ENCODE measurements at places on chromosomes 5 and 9.

GRCh38 chr9:110763568-110763967, 95.0 kb downstream of the MUSK start:
- no peak for DNase-seq

- peak; percentile 5 for DNase-seq
Observed at GRCh38 chr5:148457183-148457620, 73.4 kb downstream of the FBXO38 start.

- DNase-seq: no peak
Observed at GRCh38 chr5:37938076-37938852, 98.4 kb upstream of the GDNF start.

DNA sequence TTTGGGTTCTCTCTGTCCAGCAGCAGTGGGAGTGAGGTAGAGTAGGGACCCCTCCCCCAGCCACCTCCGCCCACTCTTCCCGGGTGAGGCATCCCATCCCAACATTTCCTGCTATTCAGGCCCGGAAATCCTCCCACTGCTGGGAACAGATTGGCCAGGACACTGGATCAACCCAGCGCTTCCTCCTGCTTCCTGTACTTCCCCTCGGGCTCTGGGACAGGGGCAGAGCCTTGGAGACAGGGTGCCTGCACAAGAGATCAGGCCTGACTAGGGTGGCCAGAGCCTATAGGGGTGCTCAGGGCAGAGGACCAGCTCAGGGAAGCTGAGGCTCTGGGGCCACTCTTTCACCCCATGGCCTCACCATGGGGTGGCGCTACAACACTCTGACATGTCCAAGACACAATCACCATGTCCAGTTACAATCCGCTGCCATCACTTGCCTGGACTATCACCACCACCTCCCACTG, 14.5 kb downstream of the SH2D3C start:
- peak; percentile 56 for DNase-seq

- no peak for DNase-seq
Observed at GRCh38 chr5:136814619-136815378, 449.5 kb upstream of the TRPC7 start.

- DNase-seq: no peak
Observed at GRCh38 chr5:153236319-153236718, 254.2 kb upstream of the GRIA1 start.

- DNase-seq: no peak
Observed at GRCh38 chr5:18314192-18314778, 680.0 kb downstream of the TAF11L14 start.

- peak; percentile 91 for DNase-seq
Observed at GRCh38 chr9:137302118-137302448, at the start of gene NRARP. TSS of gene NRARP (minus strand) at chr9:137302271. CDS start at chr9:137301928, 343 bp downstream.

- no peak for DNase-seq
Observed at GRCh38 chr5:151664694-151665585, 21.8 kb downstream of the SPARC start.

DNA sequence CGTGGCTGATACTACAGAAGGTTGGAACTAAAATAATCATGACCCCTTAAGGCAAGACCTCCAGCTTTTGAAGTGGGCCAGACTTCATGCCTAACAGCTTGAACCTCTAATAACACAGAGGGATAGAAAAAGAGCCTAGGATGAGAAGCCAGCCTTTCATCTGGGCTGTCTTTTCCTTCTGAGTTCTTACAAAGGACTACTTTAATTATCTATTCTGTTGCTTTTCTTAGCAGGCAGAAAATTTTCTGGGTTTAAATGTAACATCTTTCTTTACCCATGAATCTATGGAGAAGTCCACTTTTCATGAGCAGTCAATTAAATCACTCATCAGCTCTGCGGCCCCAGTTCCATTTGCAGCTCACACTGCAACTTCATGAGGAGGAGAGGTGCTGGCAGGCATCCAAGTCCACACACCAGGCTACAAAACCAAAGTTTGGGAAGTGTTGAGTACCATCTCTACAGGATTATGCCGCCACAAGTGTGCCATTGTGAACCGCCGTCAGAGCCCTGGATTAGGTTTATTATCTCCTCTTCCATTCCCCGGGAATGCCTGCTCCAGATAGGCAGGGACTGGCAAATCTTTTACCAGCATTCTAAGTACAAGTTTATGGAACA, 192.0 kb downstream of the TLE4 start:
- DNase-seq: no peak

DNA sequence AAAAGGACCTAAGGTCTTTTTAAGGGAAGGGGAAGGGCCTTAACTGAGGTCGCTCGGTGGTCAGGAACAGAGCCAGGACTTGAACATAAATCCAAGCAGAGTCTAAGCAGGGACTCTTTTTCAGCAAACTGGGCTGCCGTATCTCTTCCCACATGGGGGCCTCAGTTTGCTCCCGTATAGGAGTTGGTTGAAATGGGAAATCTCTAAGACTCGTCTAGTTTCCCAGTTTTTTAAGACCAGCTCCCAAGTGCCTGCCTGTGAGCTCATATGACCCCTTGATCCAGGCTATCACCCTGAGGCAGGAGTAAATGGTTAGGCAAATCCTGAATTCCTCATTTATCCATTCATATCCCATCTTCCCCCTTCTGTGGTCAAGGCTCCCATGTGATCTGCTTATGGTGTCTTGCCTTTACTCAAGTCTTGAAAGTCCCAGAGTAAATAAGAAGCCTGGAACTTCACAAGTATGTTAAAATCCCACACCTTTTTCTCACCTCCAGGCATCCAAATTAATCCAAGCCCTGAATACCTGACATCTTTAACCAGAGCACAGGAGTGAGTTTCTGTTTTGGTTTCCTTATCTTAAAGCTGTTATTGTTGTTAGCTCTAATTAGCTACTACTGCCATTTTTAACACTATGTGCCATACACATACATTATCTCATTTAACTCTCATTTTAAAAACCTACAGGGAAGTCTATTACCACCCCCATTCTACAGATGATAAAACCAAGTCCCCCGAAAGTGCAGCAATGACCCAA, 3.0 kb downstream of the ARSI start:
- DNase-seq: no peak

- no peak for DNase-seq
Observed at GRCh38 chr9:122134822-122135528, 24.6 kb downstream of the NDUFA8 start.

DNA sequence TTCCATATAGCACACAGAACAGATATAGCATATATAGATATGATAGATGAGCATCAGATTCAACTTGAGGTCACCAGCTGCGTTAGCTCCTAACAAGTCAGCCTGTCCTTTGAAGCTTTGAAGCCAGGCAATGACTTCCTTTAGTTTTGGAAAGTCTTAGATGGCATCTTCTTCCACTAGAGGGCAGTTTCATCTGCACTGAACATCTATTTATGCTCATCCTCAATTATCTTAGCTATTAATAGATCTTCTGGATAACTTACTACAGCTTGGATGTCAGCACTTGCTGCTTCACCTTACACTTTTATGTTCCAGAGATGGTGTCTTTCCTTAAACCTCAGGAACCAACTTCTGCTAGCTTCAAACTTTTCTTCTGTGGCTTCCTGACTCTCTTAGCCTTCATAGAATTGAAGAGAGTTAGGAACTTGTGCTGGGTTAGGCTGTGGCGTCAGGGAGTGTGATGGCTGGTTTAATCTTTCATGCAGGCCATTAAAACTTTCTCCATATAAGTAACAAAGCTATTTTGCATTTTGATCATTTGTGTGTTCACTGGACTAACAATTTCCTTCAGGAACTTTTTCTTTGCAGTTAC, 1401.4 kb downstream of the EFNA5 start:
- DNase-seq: no peak

- DNase-seq: no peak
Observed at GRCh38 chr9:5953743-5954707, 61.4 kb downstream of the RANBP6 start.

DNA sequence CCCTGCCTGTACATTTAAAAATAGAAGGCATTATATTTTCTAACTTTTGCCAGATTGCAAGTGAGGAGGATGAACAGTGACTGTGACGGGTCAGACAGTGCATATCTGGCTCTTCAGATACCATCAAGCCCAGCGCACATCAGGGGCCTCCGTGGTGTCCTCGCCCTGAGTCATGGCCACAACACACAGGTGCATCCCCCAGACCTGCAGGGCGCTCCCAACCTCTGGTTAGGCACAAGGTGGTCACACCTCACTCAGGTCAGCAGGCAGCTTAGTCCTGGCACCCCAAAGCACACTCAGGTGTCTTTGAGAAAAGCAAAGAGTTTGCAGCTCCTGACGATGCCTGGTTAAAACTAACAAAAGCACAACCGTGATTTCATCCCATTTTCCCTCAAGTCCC, 28.6 kb downstream of the IRX2 start:
- DNase-seq: no peak

- no peak for DNase-seq
Observed at GRCh38 chr9:71245651-71246050, 124.2 kb upstream of the TRPM3 start.

GRCh38 chr5:1319436-1320256, 24.8 kb upstream of the TERT start:
- DNase-seq: no peak

- DNase-seq: peak; percentile 59
Observed at GRCh38 chr9:124254261-124254682, 3.5 kb upstream of the NEK6 start.

DNA sequence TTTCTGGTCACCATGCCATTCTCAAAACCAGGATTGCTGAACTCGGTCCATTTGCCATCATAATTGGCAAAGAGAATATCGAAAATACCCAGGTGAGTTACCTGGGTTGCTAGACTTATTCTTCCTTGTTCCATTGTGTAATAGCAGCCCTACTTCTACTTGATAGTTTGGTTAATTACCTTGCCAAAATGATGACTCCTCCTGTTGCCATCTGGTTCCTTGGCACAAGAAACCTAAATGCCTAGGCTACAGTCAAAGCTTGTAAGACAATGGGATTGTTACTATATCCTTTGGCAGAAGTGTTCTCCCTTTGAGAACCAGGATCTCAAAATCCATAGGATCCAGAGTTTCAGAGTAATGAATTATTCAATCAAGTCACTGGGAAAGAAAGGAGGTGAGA, 373.2 kb upstream of the ACTBL2 start:
- no peak for DNase-seq

- no peak for DNase-seq
Observed at GRCh38 chr9:136824496-136825225, 16.9 kb downstream of the RABL6 start.

DNA sequence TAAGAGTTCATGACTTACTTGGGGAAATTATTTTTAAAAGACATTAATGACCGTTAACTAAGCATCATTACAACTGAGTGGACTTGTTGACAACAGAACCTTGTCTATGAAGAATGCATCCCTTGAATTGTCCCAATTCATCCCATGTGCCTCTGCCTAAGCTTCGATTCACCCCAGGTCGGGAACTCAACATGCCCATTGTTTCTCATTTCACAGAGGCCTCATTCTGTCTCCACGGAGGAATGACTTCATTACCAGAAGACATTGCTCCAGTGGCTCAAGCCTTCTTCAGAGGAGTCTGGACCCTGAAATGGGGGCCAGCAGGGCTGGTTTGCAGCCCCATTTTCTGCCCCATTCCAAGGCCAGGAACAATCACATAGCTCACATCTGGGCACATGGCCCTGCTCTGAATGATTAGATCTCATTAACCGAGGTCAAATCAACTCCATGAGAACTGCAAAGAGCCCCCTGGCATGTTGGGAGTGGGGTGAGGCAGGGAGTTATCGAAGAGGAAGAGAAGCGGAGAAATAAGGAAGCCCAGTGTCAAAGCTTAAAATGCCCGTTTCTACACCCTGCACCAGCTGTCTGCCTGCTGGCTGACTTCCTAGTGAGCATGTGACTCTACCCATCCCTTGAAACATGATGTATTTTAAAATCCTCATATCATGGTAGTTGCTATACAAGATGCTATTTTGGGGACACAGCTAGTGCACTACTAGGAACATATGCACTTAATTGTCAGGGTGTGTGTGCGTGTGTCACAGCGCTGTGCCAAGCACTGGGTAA, 137.3 kb downstream of the LHFPL2 start:
- DNase-seq: no peak

GRCh38 chr5:126106029-126106428, 317.2 kb upstream of the GRAMD2B start:
- no peak for DNase-seq

GRCh38 chr9:85077944-85078343, 408.4 kb downstream of the NTRK2 start:
- no peak for DNase-seq

DNA sequence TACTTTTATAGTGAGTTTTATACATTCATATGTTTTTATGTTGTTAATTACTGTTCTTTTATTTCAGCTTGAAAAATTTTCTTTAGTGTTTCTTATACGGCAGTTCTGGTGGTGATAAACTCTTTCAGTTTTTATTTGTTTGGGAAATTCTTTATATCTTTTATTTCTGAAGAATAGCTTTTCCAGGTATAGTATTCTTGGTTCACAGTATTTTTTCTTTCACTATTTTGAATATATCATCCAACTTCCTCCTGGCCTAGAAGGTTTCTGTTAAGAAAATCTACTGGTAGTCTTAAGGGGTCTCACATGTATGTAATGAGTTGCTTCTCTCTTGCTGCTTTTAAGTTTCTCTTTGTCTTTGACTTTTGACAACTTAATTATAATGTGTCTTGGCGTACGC, 79.4 kb downstream of the NXNL2 start:
- DNase-seq: no peak

DNA sequence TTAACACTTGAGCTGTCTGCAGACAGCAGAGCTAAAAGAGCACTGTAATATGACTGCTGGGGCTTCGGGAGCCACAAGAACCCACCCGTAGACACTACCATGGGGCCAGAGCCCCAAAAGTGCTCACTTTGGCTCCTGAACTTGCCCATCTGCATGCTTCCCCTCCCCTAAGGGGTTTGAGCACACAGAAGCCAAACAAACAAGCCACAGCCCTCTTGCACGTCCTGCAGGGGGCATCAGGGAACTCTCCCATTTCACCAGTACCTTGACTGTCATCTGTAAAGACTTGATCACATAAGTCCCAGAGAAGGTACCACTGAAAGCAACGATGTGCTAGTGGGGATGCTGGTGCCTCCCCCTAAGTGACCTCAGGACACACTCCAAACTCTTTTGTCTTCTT, 681.8 kb downstream of the SEMA5A start:
- DNase-seq: no peak

GRCh38 chr5:55108661-55109060, 6.2 kb downstream of the GZMA start:
- DNase-seq: no peak

All from activated CD4-positive, alpha-beta T cell treated with anti-CD3 and anti-CD28 coated beads, Interleukin-2, amount 50 U/mL, for 48 hours (primary cell).